Kidney (tissue), 22 donors: ENCODE measurements at places on chromosomes 16 and 17. TPM values are rescaled to one million over a fixed set of nuclear protein-coding genes. Genes with fewer than 3 reads are reported as not detected.
A peak's percentile ranks its signal among the peaks of the same experiment; 100 is the strongest.

DNA sequence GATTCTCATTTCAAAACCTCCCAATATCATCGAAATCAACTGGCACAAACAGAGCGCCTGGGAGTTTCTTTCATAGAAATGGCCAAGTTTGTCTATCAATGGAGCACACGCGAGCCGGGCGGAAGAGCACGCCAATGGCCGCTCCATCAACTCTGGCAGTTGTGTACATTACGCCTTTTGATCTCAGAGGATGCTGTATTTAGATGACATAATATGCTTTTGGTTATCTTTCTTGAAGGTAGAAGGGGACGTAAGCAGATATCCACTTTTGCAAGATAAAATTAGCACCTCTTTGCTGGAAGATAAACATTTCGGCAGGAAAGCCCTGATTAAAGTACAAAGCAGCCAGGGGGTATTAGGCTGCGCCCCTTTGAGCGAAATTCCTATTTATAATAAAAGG is 287.4 kb downstream of the IRF8 start:
- DNase-seq = no peak

DNA sequence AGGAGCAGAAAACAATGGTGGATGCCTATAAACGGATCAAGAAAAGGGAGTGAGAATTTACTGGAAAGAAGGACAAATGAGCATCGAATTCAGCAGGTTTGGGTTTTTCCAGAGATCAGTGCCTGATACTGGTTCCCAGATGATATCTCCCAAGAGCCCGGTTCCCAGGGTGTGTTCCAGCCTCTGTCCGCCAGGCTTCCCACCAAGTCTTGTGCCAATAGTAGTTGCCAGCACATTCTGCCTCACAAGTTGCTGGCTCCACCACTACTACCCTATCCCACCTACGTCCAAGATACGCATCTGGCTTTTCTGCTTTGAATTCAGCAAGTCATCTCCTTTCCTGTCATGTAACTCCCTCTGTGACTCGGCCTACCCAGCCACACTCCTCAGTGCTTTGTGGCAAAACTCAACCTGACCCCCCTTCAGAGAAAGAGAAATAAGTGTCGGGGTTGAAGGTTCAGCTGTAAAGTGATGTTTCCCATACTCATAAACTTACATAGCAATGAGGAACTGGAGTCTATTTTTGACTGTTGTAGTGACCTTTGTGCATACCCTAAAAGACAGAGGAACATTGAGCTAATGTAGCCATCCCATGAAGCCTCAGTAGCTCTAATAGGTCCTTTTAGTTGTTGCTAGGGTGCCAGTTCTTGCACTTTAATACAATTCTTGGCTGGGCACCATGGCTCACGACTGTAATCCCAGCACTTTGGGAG is 277.0 kb downstream of the IRX3 start:
- no peak for DNase-seq

DNA sequence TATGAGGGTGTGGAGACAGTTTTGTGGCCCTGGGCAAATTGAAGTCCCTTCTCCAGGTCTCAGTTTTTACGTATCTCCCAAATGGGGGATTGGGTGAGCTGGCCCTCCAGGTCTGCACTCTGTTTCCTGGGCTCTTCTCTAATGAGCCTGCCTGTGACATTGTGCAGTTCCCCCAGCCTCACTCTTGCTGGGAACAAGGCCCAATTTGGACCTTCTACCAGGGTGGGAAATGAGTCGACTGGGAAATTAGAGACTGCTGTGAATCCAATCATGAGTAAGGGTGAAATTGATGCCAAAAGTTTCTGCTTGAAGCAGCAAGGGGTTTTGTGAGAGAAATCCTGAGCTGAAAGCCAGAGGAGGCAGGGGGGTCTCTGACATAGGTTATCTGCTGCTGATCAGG is 71.5 kb upstream of the KSR1 start:
- no peak for DNase-seq

DNA sequence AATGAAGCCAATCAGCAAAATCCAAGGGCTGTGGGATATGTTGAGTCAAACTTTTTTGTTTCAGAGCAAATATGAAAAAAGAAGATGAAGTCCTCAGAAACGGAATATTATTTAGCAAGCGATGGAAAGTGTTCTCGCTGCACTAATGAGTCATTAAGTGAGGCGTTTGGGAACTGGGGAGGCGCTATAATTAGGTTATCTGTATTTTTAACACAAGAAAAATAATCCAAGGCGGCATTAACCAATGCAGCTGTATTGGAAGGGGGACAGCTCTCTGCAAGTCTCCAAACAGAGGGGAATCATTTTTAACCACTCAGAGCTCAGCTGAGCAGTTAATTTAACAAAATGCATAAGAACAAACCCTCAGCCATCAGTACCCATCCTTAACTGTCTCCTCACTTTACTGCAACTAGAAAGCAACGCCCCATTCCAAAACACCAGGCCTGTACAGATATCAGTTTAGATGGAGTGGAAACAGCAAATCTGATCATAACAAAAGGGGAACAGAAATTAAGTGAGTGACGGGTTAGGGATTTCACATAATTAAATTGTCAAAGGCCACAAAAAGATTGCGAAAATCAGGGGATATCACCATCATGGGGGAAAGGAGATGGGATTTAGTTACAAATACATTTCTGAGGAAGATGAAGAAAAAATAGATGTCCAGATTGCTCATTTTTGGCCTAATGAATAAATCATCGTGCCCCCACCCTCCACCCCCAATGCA is 211.0 kb upstream of the TOX3 start:
- no peak for DNase-seq

- no peak for DNase-seq
Measured at GRCh38 chr16:88444826-88445582, 8.1 kb upstream of the ZFPM1 start.

GRCh38 chr16:4091240-4092012 is 24.8 kb downstream of the ADCY9 start:
- no peak for DNase-seq

- no peak for DNase-seq
Measured at GRCh38 chr17:66025551-66025950, 166.4 kb downstream of the CEP112 start.

GRCh38 chr16:51166091-51166490 is 15.0 kb upstream of the SALL1 start:
- DNase-seq = no peak

DNA sequence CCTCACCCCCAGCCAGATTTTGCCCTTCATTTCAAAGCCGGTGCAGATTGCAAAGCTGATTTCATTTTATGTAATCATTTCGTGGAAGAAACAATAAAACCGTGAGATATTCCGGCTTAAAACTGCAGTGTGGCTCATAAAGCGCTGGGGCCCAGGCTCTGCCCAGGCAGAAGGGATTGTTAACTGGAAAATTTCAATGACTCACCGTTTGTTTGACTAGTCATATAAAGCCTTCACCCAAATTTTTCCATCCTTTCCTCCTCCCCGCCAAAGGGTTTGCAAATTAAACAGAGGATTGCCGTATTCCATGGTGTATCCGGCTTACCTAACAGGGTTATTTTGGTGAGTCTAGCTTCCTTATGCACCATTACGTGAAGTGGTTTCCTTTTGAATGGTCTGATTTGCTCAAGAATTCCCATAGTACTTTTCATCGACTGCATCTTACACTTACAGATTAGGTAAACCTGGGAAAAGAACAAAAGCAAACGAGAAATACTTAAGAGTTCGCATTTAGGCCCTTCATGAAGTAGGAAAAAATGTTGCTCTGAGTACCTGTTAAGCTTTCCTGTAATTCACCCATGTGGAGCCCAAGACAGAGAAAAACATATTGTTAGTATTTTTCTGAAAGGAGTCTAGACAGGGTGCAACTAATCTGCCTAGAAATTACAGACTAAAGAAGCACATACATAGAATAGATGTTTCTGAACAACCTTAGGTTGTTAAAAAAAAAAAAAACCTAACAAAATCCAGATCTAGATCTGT is 949 bp upstream of the GSPT1 start:
- DNase-seq = peak; percentile 27

DNA sequence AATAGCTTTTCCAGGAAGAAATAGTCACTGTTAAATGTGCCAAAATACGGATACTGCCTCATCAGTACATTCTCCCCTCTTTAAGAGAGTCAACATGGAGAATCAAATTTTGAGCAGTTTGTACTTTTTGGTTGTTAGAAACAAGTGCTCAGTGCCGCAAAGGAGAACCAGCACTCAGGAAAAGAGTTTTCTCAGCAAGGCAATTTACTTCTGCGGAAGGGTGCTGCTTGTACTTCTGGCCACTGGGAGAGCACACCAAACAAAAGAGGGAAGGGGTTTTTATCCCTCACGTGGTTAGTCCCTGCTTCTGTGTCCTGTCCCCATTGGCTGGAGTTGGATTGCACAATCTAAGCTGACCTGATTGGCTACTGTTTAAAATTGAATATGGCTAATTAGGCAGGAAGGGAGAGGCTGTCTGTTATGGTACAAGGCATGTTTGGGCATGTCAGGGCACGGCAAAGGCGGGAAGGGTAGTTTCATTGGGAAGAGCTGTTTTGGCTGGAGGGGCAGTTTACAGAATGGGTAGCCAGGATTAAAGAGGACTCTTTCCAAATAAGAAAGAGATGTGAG is 499.3 kb downstream of the CDH13 start:
- DNase-seq = no peak

DNA sequence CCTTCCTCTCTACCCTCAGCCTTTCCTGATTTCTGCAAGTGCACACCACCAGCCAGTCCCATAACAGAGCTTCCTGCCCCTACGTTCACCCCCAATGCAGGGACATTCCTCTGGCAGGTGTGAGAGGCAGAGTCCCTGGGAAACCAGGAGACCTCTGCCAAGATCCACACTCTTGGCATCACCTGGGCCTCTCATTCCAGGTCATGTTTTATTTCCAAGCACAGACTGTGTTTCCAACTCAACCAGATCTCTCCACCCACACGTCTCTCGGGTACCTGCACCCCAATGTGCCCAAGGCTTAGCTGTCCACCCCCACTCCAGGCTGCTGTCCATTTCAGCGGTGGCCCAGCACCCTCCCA is 21.0 kb upstream of the PHB1 start:
- no peak for DNase-seq

GRCh38 chr16:47211218-47211617 is 67.5 kb upstream of the NETO2 start:
- DNase-seq = no peak

GRCh38 chr17:8002721-8003593 is 542 bp downstream of the GUCY2D start:
- peak; percentile 24 for DNase-seq

DNA sequence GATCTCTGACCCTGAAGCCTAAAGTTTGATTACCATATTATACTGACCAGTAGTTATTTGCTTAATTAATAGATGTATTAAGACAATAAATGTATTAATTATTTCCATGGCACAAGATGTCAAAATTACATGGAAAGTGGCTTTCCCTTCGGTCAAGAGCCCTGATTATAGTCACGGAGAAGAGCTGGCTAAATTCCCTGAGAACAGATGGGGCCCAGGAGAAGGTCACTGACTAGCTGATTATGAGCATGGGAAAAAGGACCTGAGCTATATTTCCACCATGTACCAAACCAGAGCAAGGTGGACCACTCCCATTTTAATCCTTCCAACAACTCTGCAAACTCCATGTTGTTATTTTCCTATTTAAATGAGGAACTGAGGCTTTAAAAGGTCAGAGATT is 12.9 kb upstream of the MYO18A start:
- DNase-seq = no peak

DNA sequence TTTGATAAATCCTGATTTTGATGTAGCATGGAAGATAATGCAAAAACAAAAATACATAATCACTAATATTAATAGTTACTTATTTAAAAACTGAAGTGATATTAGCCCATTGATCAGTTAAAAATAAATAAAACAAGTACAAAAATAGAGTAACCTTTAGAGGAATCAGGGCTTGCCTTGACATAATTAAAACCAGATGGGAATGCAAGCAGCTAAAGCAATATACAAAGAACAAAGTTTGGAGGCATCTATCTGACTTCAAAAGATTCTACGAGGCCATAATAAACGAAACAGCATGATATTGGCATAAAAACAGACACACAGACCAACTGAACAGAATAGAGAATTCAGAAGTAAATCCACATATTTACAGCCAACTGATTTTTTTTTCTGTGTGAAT is 15.0 kb upstream of the HEATR3 start:
- no peak for DNase-seq

DNA sequence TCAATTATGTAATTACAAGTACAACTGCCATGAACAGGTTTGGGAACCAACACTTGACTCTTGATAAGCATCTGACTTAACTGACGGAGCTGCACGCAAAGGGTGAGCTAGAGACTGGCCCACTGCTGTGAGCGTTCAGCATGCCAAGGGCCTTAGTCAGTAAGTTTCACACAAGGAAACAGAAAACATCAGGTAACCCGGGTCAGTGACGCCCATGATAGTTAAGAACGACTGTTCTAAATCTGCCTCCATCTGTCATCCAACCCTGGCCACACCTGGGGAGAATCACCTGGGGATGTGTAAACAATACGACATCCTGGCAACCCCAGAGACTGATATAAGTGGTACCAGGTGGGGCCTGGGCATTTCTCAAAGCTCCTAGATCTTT is 12.3 kb downstream of the SMIM5 start:
- DNase-seq = peak; percentile 75

- DNase-seq = no peak
Measured at GRCh38 chr17:65587534-65588180, 26.2 kb upstream of the AXIN2 start.

GRCh38 chr16:67430977-67431774 is at the start of gene HSD11B2:
Gene HSD11B2, plus strand, starts transcription at chr16:67431121. Its CDS starts 128 bp downstream, at chr16:67431249.
- peak; percentile 71 for DNase-seq

DNA sequence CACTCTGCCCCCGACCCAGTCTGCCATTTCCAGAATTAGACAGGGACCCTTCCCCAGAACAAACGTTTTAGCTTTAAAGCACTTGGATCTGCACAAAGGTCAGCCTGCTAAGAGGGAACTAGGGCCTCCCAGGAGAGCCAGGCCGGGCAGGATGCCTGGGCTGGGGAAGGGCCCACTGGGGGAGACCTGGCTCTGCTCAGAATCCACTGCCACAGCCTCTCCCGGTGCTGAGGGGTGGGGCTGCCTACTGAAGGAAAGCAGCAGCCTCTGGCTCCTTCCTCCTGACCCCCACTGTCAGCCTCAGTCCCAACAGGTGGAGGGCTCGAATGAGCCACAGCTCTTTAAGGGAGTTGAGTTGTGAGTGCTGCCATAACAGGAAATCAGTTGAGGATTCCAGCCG is 1.7 kb downstream of the YBX2 start:
- DNase-seq = no peak

DNA sequence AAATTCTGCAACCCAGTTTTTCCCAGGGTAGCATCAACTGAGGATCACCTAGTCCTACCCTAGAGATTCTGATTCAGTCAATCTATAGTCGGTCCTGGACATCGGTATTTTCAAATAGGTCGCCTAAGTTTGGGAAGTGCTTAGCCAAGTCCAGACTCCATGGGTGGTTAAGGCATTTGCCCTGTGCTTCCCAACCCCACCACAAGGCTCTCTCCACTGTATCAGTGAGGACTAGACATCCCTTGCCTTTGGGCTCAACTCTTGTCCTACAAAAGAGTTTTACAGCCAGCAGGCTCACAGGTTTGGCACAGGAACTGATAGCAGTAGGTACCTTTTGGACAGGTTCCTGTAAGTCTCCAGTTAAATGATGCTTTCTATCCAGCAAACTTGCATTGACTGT is 13.8 kb downstream of the HYDIN start:
- no peak for DNase-seq

GRCh38 chr17:57550668-57551315 is 194.3 kb downstream of the CCDC182 start:
- no peak for DNase-seq

Gene AATK
- 0.65 TPM for polyA plus RNA-seq

Gene KRTAP9-2
- polyA plus RNA-seq = not detected

Gene SEC14L5
- polyA plus RNA-seq = 0.13 TPM

Gene C16orf96
- polyA plus RNA-seq = 0.13 TPM

Gene KRT32
- polyA plus RNA-seq = not detected

Gene KCNJ18
- not detected for polyA plus RNA-seq

Gene UBALD2
- polyA plus RNA-seq = 59.1 TPM

Gene EPX
- not detected for polyA plus RNA-seq

Gene HES7
- not detected for polyA plus RNA-seq

Gene PITPNM3
- polyA plus RNA-seq = 1.8 TPM
